Hematopoietic multipotent progenitor cell (in vitro differentiated cells): ENCODE measurements at places on chromosomes 1 and 21.

DNA sequence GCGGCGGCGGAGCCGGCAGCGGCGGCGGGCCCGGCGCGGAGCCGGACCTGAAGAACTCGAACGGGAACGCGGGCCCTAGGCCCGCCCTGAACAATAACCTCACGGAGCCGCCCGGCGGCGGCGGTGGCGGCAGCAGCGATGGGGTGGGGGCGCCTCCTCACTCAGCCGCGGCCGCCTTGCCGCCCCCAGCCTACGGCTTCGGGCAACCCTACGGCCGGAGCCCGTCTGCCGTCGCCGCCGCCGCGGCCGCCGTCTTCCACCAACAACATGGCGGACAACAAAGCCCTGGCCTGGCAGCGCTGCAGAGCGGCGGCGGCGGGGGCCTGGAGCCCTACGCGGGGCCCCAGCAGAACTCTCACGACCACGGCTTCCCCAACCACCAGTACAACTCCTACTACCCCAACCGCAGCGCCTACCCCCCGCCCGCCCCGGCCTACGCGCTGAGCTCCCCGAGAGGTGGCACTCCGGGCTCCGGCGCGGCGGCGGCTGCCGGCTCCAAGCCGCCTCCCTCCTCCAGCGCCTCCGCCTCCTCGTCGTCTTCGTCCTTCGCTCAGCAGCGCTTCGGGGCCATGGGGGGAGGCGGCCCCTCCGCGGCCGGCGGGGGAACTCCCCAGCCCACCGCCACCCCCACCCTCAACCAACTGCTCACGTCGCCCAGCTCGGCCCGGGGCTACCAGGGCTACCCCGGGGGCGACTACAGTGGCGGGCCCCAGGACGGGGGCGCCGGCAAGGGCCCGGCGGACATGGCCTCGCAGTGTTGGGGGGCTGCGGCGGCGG is 1.0 kb downstream of the ARID1A start:
- no peak for DNase-seq

- no peak for DNase-seq
Observed at GRCh38 chr1:110896090-110896489, 23.1 kb downstream of the CD53 start.

DNA sequence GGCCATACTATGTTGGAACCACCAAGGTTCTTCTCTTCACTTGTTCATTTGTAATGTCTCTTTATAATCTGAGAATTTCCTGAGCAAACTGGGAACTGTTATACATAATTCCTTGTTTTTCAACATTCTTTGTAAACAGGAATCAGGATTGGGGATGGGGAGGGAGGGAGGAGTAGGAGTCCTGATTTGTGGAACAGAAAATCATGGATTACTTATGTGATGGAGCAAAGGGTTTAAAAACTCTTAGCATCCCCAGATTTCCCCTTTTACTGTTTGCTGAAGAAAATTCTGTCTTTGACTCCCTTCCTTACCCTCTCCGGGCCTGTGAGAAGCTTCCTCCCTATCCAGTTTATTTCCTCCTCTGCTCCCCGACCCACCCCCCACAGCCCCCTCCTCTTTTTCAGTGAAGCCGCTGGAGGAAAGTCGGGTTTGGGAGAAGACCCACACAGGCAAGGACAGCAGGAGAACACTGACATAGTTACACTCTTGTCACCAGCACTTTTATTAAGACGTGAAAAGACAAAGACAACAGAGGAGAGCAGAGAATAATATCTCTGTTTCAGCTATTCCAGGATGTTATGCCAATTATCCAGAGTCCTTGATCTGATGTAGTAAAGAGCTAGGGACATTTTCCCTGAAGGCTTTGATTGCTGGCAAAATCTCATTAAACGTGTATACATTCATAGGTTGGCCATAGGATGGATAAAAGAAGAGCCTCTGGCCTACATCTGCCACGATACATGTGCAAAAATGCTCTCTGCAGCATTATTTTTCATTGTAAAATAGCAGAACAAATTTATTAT is 4.6 kb upstream of the NBPF1 start:
- no peak for DNase-seq

DNA sequence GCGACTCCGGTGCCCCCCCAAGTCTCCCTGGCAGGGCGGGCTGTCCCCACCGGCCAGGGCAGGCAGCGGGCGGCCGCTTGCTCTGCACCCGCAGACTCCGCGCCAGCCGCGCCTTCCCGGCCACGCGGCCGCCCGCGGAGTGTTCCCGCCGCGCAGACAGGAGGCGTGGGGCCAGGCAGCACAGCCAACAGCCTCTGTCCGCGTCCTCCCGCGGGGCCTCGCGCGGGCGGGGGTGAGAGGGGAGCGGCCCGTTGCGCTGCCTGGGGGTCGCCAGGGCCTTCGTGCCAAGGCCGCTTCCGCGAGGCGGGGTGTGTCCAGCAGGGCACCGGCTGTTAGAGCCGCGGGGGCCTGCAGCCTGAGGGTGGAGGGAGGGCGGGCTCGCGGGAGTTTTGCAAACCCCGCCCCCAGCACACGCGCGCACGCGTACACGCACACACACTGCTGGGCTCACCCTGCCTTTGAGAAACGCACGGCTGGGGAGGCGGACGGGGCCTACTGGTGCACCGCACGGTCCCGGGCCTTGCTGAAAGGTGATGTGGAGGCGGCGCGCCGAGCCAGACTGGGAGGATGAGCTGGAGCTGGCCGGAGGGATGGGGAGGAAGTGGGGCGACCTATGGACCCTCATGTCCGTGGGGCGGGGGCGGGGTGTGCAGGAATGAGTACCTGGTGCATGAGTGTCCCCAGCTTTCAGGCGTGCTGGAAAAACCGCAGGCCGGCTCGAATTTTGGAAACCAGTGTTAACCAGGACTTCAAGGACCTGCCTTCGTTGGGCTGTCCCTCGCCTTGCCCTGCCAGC is 41.5 kb downstream of the KIAA1614 start:
- peak; percentile 47 for DNase-seq

DNA sequence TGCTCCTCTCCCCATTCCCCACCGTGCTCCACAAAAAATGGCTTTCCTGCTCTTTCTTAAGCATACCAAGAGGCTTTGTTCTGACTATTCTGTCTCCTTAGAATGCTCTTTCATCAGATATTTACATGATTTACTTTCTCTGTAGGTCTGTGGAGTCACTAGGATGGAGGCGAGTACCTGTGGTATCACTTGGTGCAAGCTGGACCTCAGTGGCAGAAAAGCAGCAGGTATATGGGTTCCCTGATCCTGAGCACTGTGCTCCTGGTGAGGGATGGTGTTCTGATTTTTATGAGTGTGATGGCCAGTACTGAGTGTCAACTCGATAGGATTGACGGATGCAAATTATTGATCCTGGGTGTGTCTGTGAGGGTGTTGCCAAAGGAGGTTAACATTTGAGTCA is 10.0 kb downstream of the C1orf87 start:
- no peak for DNase-seq

DNA sequence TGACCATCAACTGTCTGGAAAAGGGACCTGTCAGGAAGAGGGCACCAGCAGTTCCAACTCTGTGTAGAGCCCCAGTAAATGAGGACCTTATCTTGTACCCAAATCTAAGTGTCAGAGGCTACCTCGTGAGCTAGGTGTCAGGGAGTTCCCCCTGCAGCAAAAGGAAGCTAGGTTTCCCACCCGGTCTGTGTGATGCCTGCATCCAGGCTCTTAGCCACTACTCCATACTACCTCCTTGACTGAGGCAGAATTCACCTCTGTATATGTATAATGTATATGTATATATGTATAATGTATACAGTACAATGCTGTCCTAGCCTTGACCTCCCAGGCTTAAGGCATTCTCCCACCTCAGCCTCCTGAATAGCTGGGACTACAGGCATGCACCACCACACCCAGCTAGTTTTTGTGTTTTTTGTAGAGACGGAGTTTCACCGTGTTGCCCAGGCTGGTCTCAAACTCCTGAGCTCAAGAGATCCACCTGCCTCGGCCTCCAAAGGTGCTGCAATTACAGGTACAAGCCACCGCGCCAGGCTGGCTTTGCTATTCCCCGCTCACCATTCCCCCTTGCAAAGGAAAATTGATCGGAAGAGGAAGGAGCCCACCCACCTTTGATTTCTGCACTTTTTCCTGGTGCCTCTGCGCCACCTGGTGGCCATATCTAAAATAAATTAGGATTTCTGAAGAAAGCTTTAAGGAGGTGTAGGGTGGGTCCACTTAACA is 15.7 kb upstream of the LUZP1 start:
- DNase-seq: peak; percentile 64

DNA sequence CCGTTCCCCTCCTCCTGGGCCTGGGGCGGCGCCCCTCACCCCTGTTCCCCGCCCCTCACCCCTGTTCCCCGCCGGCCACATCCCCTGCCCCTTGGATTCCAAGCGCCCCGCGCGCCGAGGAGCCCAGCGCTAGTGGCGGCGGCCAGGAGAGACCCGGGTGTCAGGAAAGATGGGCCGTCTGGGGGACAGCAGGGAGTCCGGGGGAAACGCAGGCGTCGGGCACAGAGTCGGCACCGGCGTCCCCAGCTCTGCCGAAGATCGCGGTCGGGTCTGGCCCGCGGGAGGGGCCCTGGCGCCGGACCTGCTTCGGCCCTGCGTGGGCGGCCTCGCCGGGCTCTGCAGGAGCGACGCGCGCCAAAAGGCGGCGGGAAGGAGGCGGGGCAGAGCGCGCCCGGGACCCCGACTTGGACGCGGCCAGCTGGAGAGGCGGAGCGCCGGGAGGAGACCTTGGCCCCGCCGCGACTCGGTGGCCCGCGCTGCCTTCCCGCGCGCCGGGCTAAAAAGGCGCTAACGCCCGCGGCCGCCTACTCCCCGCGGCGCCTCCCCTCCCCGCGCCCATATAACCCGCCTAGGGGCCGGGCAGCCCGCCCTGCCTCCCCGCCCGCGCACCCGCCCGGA is at the start of gene TP73:
Gene TP73 (plus strand): TSS at position 587 of the 618 bp plus-strand sequence. CDS start 29,850 bp downstream, outside the sequence.
- no peak for DNase-seq

DNA sequence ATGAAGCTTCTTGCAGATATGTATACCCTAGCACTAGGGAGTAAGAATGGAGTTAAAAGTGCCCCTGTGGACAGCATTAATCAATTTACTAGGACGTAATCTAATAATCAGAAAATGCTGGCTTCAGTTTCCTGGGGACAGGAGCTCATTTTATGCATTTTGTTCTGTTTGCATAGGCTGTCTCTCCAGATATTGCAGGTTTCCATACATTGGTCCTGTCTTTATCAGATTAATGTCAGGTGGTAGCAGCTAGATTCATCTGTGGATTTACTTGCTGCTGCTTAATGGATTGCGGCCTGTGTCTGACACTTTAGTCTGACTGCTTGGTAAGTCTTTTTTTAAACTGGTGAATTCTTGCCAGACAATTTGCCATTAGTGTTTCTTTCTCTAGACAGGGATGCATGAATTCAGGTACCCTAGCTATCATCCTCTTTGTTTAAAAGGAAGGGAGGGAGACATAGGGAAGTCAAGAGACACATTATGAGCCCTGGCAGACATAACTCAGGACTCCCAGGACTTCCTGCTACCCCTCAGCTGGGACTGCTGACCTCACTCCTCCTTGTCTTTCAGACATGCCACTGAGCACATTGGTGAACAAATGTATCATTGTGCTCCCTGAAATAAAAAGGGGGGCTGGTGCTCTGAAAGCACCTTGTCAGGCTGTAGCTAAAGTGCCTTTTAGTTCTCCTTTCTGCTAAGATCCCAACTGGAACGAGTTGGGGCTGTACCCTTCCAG is 47.7 kb downstream of the NOS1AP start:
- no peak for DNase-seq

- no peak for DNase-seq
Observed at GRCh38 chr1:175167861-175168260, 24.7 kb downstream of the KIAA0040 start.

DNA sequence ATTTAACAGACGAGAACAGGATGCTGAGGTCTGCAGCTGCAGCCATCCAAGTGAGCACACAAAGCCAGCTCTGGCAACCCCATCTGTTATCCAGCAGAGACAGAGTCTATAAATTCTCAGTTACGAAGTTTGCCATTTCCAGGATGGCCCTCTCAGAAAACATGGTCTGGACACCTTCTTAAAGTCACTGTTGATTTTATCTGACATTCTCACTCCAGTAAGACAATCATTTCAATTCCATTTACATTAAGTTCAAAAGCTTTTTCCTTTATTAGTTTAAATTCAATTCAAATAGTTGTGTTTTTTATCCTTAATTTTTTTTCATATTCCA is 125.5 kb downstream of the DMRTB1 start:
- no peak for DNase-seq

DNA sequence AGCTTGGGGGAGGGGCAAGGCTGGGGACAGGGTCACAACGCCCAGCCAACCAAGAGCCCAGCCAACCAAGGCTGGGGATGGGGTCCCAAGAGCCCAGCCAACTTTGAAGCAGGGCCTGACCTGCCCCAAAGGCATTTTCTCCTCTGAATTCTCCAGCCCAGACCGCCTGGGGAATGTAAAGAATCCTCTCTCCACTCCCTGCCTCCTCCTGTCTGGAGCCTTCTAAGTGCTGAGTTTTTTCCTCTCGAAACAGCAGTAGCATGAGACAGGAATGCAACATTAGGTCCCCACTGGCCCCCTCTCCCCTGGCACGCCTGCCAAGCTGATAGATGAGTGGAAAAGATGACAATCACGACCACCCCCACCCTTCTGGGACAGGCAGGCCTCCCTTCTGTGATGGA is 17.0 kb downstream of the C1orf198 start:
- DNase-seq: no peak

- DNase-seq: no peak
Observed at GRCh38 chr21:32382108-32382644, 10.6 kb downstream of the URB1 start.

DNA sequence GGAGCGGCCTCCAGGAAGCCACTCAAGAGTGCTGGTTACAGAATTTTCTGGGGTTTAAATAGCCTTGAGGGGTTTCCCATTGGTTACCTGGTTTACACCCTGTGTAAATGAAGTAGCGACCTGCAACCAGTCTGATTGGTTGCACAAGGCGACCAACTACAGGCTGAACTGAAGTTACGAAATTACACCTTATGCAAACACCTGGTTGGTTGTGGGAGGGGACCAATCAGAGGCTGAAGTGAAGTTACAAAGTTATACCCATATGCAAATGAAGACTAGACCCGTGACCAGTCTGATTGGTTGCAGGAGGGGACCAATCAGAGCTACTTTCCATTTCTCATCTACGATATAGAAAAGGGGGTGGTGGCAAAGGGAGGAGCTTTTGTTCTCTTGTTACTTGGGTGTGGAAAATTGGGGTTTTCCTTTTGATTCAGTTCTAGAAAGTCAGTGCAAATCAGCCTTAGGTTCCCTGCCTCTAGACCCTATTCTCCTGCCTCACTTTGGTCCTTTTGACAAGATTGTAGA is 22.2 kb upstream of the C1orf174 start:
- no peak for DNase-seq

GRCh38 chr1:64864018-64864940 is 102.1 kb downstream of the JAK1 start:
- peak; percentile 14 for DNase-seq

DNA sequence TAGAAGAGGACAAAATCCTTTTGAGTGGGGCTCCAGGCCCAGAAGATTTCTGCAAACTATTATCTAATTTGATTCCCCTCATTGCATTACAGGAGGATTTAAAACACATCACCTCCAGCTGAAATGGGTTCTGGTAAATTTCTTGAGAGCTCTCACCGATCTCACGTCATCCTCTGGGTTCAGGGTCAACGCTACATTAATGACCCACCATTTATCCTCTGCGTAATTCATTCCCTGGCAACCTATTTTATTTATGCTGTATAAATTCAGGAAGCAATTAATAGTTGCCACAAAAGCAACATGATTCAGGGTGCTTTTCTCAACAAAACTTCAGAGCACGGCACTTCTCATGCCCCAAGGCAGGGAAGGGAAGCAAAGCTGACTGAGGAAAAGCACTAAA is 38.9 kb downstream of the LMX1A start:
- DNase-seq: no peak

- no peak for DNase-seq
Observed at GRCh38 chr1:30930631-30931173, 22.1 kb upstream of the SDC3 start.

GRCh38 chr1:6497867-6498575 is 6.6 kb upstream of the PLEKHG5 start:
- DNase-seq: no peak

GRCh38 chr1:204323887-204324286 is 35.8 kb downstream of the PLEKHA6 start:
- DNase-seq: peak; percentile 16
